CD4-positive, alpha-beta T cell treated with Interleukin-17A for 4 hours (primary cell): ENCODE measurements at places on chromosomes 16 and 17.
A peak's percentile ranks its signal among the peaks of the same experiment; 100 is the strongest.

DNA sequence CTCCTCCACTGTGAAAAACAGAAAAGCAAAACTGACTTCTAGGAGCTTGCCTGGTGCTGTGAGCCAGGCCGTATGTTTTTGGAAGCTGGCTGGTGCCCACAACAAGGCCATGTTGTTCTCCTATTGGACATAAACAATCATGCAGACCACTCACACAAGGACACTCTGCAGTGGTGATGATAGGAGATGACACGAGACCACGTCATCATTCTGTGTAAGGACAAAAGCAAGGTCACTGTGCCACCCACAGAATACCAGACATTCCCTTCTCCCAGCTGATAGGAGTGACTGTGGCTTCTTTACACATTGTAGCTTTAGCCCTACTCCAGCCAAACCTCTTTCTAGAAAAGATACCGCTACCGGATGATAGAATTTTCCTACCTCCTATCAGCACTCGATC is 47.7 kb upstream of the LCMT1 start:
- DNase-seq, result no peak

DNA sequence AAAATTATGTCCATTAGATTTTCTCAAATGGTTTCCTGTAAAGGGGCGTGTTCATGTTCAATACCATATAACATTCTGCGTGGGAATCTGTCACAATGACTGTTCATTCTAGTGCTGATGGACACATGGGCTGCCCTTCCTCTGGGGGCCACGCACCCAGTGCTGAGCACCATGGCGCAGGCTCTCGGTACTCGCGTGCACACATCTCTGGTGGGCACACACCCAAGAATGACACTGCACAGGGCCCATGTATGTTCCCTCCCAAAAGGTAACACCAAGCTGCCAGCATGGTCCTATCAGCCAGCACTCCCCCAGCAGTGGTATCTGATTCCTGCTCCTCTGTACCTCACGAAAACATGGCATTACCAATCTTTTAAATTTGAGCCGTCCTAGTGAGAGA is 13.7 kb downstream of the B9D1 start:
- DNase-seq, result no peak

DNA sequence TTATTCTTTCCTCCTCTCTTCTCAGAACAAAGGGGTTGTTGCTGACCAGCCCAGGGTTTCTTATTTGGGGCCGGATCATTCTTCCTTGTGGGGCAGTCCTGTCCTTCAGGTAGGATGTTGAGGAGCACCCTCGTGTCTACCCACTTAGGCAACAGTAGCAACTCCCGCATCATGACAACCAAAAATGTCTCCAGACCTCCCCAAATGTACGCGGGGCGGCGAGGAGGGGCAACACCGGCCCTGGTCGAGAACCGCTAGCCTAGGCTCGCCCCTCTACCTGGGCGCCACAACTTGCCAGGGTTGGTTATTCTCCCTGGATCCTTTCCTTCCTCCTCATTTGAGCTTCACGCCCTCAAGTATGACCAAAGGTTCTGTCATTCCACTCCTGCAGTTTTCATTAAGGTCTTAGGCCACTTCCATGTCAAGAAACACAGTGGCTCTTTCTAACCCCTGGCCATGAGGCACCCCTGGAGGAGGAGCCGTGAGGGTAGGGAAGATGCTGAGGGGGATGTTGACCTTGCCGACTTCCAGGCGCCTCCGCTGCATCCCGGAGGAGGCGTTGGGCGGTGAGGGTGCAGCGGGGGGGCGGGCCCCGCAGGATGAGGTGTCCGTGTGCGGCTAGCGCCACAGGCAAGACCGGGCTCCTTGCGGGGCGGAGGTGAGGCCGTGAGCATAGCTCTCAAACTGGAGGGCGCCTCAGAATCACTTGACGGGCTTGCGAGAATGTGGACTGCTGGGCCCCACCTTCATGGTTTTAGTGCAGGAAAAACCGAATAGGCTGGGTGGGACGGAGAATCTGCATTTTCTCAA is 712 bp upstream of the SPECC1 start:
- peak; percentile 36 for DNase-seq

GRCh38 chr17:559551-560431 is 154.8 kb downstream of the VPS53 start:
- DNase-seq, result no peak

DNA sequence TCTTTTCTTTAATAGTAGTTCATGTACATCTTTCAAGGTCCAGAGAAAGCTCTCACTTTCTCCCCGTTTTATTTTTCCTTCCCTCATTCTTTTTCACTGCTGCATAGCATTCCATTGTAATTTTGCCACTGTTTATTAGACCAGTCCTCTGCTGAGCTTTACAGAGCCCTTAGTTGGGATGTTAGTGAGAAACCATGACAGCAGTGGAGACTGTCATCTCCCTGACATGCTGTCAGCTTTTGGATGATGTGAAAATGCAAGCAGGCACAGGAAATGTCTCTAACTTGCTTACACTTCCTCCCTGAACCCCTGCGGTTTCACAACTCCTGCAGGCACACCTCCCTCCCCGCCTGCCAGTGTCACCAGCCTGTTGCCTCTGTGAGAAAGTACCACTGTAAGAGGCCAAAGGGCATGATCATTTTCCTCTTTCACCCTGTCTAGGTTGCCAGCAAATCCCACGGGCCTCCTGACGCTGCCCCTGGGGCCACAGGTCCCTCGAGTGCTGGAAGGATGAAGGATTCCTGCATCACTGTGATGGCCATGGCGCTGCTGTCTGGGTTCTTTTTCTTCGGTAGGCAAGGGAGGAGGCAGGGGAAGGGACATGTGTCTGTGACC is at the start of gene ITGAL:
TSS of gene ITGAL (plus strand) at position 415 of the 615 bp plus-strand sequence. CDS start at position 511, 96 bp downstream.
- DNase-seq, result peak; percentile 88

GRCh38 chr16:79826732-79827475 is 226.4 kb upstream of the MAF start:
- no peak for DNase-seq

DNA sequence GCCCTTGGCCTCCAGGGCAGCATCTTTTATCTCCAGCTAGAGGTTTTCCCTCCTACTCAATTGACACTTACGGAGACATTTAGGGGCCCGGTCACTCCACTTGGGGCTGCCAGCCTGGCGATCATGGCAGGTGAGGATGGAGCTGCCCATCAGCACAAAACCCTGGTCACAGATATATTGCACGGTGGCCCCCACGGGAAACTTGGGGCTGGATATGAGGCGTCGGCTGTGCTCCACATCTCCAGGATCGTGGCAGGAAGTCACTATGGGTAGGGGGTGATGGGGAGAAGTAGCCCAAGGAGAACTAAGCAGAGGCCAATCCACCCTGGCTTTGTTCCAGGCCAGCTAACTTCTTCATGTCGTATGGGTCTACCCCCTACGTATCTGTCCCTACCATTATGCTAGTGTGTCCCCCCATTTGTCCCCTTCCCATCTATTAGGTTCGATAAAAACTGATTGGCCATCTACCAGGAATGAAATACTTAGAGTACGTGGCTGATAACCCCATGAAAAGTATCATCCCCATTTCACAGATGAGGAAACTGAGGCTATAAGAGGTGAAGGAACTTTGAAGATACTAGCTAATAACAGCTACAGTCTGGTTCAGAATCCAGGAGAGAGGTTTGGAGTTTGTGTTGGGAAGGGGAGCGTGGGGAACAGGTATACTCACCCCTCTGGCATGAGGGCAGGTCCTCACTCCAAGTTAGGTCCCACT is 6.1 kb upstream of the PHF12 start:
- no peak for DNase-seq

- DNase-seq, result no peak
Measured at GRCh38 chr17:62700964-62701705, 73.7 kb downstream of the MRC2 start.

DNA sequence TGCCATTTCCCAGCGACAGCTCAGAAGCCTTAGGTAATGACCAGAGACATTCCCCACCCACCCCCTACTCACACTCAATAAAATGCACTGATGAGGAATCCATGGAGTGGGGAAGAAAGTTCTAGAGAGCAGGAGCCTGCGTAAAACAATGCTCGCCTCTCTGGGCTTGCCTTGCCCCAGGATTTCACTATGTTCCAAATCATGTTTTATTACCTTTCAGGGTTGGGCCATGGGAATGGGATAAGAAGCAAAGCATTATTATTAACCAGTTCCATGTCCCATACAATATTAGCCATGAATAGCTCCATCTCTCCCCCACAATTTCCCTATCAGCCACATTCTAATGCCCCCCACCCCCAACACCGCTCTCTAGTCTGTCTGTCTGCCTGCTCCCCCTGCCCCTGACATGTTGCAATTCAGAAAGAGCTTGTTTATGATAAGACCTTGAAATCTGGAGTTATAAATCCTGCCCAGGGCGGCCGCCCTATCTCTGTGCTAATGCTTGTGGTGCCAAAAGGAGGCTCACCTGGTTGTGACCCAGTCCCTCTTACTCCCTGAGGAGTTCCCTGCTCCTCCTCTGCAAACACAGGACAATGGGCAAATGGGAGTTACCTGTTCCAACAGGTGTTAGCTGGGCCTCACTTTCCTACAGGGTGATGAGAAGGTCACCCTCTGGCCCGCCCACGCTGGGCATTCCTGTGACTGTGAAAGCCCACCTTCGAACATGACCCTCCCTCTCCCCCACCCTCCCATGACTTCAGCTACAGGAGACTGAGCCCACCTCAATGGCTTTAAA is 28.0 kb upstream of the DDX52 start:
- no peak for DNase-seq

DNA sequence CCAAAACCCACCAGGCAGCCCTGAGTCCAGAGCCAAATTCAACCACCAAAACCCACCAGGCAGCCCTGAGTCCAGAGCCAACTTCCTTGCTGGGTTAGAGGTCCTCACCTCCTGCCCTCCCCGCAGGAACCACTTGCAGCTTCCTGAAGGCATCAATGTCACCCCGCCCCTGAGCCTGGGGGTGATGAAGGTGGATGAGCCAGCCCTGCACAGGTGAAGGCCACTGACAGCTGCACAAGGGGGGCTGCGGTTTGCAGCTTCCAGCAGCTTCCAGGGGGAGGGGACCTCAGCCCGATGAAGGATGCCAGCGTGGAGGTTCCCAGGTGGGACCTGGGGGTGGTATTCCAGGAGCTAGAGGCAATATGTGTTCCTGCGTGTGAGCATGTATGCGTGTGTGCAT is 7.6 kb upstream of the CSNK1D start:
- no peak for DNase-seq
